CD4-positive, alpha-beta T cell treated with Interleukin-6 for 4 hours (primary cell): ENCODE measurements at places on chromosomes 6 and 20.

DNA sequence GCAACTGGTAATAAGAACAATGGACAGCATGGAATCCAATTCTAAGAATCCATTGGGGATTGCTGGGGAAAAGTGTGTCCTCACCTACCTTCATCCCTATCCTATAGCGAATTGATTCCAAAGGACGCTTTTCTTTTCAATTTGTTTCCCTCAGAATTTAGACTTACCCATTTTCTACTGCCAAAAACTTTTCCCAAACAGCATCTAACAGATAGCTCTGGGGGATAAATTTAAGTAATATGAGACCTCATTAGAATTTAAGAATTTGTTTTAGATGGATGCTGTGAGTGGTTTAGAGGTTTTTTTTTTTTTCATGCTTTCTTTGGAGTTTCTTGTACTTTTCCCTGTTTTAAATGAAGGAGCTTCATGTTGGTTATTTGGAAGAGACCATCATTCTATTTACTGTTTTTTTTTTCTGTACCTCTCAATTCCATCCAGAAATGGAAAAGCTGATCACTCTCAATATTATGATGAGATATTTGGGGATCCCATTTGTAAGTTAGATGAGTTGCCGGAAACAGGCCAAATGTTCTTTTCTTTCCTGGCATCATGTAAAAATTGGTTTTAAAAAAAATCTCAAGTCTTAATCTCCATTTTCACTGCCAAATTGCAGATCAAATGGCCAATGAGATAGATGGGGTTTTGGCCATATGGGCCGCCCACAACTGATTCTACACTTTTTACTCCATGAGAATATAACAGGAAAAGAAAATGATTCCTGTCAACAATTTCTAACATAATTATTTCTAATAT is 105.7 kb downstream of the BCAS1 start:
- no peak for DNase-seq

DNA sequence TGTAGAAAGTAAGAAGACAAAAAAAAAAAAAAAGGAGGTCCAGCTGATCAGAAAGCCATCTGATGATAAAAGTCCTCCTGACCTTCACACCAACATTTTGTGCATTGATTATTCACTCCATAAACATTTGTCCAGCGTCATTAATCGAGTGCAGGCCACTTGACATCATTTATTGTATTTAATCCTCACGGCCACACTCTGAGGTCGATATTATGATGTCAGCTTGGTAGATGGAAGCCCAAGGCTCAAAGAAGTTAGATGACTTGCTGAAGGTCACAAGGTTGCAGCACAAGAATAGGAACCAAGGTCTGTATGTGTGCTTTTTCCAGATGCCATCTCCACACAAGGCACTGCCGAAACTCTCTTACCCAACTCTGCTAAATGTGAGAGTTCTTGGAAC is 328.4 kb downstream of the KIF16B start:
- no peak for DNase-seq

DNA sequence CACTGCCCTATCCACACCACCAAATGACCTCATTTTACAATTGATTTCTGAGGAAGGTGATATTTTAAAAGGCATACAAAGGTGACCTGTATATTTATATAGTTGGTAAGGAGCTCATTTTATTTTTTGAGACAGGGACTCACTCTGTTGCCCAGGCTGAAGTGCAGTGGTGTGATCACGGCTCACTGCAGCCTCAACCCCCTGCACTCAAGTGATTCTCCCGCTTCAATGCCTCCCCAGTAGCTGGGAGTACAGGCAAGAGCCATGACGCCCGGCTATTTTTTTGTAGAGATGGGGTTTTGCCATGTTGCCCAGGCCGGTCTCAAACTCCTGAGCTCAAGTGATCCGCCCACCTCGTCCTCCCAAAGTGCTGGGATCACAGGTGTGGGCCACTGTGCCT is 13.0 kb downstream of the NCOA5 start:
- DNase-seq: no peak

- DNase-seq: peak; percentile 33
Measured at GRCh38 chr6:129446272-129447197, 263.4 kb downstream of the ARHGAP18 start.

DNA sequence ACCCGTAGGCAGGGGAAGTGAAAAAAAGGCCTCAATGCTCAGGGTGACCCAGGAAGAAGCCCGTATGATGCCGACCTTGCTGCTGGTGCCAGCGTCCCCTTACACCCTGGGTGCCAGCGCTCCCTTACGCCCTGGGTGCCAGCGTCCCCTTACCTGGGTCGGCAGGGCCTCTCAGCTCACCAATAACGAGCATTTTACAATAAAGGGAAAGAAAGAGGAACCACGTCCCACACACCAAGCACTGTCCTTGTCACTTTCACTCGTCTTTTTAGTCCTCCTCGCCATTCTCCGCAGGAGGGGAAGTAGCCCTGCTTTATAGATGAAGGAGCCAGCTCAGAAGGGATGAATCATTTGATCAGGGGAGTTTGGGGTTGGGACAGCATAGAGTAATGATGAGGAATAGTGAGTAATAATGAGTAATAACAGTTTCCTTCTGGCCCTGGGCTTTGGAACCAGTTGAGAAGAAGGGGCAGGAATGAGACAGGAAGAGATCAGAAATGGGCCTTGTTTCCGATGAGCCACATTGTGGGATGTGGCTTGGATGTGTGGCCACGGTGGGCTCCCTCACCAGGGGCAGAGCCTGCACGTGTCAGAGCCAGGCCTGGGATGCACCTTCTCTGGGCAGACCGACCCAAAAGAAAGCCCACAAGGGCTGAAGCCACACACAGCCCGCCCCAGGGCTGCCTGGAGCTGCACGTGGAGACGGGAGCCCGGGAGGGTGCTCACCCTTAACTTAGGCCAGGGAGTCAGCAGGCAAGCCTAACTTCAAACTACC is 75.7 kb downstream of the SYNJ2 start:
- DNase-seq: no peak

GRCh38 chr6:139977887-139978332 is 603.5 kb upstream of the CITED2 start:
- DNase-seq: no peak

DNA sequence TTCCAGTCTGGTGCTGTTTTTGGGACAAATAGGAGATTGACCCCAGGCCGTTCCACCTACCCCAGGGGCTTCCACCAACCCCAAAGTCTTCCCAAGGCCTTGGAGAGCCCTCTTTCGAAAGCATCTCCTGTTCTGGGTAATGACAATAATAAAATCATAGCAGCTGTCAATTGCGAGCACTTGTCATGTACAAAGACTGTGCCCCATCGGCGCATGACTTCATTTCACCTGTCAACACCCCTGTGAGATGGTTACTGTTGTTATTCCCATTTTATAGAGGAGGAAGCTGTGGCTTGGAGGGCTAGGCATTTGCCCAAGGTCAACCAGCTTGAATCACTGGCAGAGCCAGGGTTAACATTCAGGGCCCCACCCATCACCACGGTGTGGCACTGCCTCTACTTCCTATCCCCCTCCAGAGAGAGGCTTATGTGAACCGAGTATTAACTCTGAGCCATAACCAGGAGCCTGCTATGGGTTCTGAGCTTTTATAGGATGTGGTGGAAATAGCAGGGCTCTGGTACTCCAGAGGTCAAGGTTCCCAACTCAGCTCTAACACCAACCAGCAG is 51.2 kb downstream of the HNF4A start:
- DNase-seq: no peak

GRCh38 chr20:35006009-35006408 is 50.3 kb downstream of the MYH7B start:
- DNase-seq: no peak

DNA sequence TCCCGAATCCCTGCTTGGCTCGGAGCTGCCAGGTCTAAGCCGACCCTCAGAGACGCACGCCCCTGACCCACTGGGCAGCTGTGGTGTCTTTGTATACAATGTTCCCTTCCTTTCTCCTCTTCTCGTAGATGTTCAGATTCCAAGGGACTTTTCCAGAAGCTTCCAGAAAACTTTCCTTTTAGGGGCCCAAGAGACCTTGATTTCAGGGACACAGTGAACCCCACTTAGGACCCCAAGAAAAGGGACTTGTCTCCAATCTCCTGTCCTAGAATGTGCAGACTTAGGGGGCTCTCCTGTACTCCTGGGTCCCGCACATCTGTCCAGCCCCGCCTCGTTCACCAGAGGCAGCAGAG is 103.5 kb downstream of the EDN3 start:
- no peak for DNase-seq

GRCh38 chr6:80022803-80023202 is 18.4 kb downstream of the TTK start:
- no peak for DNase-seq

GRCh38 chr6:99901596-99902384 is 92.2 kb downstream of the MCHR2 start:
- DNase-seq: no peak

DNA sequence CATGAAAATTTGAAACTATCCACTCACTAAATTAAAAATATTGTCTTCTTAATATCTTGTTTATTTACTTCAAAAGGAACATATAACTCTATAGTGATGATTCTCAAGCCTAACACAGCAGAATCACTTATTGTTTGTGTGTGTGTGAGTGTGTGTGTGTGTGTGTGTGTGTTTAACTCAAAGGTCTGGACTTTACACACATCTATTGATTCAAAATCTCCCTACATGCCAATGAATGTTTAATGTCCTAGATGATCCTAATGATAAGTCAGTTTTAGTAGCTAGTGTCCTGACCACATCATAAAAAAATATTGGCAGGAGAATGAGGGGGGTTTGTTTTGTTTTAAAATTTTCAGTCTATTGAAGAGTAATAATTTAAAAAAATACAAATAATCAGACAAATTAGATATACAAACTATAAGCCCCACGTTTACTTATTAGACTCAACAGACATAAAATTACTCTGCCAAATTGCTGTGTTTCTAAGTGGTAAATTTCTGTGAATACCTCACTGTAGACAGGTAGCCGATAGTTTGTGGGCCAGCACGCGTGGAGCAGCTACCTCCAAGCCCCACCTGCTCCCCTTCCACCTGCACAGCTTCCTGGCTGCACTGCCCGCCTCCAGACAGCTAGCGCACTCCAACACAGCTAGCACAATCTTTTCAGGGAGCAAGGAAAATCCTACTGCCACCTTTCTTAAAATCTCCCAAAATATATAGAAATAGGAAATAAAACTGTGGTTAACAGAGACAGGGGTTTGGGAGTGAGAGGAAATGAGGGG is 349.6 kb downstream of the PKHD1 start:
- DNase-seq: no peak

DNA sequence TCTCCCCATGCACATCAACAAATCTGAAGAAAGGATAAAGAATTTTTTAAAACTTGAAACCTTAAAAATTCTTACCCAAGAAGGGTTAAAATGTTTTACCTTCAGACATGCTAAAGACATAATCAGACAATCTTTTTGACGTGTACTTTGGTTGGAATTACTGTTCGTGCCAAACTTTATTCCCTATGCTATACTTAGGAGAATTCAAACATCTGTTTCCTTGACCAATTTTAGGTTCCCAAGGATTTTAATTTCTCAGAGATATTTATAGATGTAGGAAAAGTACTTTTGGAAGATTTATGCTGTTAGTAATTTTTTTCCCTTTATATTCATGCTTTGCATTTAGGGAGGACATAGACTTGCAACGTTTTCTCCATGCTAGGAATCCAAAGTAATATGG is 108.4 kb downstream of the AFG1L start:
- no peak for DNase-seq

- no peak for DNase-seq
Measured at GRCh38 chr20:45410887-45411286, 2.8 kb downstream of the DBNDD2 start.

- no peak for DNase-seq
Measured at GRCh38 chr6:112044856-112045255, 9.0 kb upstream of the CCN6 start.

DNA sequence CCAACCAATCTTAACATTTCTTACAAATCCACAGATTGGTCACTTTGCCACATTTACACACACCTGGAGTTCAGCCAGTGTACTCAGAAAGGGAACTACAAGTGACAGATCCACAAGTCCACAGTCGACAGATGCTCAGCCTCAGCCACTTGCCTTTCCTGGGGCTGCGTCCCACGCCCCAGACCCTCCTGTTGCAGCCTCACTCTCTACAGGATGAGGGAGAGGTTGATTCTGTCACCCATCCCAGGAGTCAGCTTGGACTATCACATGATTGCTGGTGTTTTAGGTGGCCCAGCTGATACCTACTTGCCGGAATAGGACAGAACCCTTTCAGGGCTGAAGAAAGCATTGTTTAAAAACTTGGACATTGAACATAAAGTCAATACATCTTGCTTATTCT is 108.8 kb downstream of the FAM120B start:
- no peak for DNase-seq

DNA sequence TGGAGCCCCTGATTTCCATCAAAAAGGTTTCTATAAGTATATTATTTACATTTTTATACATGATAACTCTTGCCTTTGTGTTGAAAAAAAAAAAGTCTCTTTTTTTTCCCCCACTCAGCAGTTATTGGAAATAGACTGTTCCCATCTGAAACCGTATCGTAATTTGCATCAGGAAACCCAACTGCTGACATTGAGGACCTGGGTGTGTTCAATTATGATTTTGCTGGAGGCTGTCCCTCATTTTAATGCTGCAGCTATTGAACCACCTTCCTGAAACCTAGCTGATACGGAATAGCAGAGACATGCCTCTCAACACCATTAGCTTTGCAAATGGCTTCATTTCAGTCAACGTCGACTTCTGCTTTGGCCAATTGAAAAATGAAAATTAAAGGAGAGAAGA is 98.9 kb downstream of the ZNF217 start:
- DNase-seq: no peak

- DNase-seq: no peak
Measured at GRCh38 chr20:43700627-43701026, 26.2 kb downstream of the GTSF1L start.

DNA sequence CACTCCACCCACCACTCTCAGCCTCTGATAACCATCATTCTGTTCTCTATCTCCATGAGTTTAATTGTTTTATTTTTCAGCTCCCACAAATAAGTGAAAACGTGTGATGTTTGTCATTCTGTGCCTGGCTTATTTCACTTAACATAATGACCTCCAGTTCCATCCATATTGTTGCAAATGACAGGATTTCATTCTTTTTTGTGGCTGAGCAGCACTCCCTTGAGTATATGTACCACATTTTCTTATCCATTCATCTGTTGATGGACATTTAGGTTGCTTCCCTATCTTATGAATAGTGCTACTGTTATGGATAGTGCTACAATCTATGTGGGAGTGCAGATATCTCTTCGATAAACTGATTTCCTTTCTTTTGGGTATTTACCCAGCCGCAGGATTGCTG is 103.3 kb upstream of the PDE7B start:
- no peak for DNase-seq

DNA sequence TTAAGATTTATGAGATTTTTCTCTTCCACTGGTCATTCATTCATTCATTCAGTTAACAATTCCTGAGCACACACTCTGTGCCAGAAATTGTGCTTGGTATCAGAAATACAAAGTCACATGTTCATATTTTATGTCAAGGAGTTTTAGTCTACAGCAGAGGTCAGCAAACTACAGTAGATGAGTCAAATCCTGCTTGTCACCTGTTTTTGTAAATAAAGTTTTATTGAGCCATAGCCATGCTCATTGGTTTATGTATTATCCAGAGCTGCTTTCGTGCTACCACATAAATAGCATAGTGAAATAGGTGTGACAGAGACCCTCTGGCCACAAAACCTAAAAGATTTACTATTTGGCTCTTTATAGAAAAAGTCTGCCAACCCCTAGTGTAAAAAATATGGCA is 46.8 kb downstream of the THEMIS start:
- no peak for DNase-seq
